Left cardiac atrium (tissue), 4 donors: ENCODE measurements at places on chromosomes 1 and 21. TPM values are rescaled to one million over a fixed set of nuclear protein-coding genes. Genes with fewer than 3 reads are reported as not detected.

- DNase-seq = no peak
These were observed 94.1 kb upstream of the CASZ1 start for GRCh38 chr1:10890491-10891071.

GRCh38 chr21:45805321-45805720 lies 161.8 kb downstream of the PCBP3 start:
- DNase-seq = no peak

DNA sequence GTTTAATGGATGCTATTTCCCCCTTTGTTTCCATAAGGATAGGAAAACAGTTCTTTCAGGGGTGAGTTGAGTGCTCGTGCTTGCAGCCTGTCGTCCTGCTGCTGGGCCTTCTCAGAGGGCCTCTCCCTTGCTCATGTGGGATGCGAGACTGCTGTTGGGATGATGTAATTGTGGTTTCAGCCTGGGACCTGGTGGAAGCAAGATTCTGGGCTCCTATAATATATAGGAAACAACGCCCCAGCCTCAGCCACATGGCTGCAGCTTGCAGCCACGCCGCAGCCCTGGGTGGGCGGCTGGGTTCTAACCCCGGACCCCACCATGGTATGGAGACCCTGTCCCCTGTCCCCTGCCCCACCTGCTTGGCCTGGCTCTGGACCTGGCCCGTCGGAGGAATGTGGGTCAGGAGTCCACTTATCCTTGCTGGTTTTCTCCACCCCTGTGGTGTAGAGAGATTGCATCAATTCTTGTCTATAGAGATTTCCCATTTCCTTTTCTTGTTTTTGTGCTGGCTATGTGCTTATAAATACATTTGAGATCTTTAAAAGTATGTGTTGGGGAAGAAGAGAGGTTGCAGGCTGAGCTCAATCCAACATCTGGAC lies 357.8 kb downstream of the SIPA1L2 start:
- no peak for DNase-seq

GRCh38 chr1:51002516-51002915 lies 32.5 kb downstream of the CDKN2C start:
- no peak for DNase-seq

GRCh38 chr1:169234780-169235179 lies 128.3 kb downstream of the ATP1B1 start:
- DNase-seq = no peak

DNA sequence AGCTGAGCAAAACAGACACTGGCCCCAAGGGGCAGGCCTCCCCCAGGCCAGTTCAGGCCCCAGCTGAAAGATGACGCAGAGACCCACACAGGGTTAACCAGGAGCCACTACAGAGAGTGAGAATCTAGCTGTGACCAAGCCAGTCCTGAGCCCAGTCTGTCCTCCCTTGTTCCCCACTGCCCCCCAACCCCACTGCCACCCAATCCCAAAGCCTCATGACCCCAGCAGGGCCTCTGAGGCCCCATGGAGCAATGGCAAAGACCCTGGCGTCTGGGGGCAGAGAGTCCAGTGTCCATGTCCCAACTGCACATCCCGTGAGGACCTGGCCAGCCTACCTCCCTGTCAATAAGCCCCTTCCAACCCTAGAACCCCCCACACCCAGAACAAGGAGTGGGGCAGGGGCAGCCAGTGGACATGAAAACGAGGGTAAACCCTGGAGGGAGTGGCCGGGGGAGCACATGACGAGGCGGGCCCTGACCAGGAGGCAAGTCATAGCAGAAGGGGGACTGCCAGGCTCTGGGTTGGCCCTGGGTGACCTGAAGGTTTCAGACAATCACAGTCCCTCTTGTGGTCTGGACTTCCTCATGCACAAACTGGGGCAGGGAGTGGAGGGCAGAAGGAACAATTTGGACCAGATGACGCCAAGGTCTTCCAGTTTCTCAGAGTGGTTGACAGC lies 100.5 kb downstream of the GLIS1 start:
- no peak for DNase-seq

DNA sequence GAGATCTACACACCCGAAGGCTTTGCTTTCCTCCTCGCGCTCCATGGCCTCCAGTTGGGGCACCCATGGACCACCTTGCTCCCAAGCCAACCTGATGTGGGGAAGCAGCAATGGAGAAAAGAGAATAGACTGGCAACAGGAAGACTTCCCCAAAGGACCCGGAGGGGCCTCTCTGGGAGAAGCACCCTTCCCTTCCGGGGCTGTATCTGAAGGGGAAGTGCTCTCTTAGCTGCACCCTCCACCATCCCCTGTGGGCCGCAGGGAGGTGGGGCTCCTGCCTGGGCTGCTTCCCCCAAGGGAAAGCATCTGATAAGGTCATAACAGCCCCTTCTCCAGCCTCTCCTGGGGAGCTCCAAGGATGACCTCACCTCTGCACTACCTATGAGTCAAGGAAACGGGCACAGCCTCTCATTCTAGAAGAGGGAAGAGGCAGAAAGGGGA lies 100.2 kb downstream of the RIPK4 start:
- DNase-seq = no peak

- no peak for DNase-seq
These were observed 32.1 kb downstream of the FAM151A start for GRCh38 chr1:54591127-54591756.

GRCh38 chr1:168613691-168614231 lies 37.4 kb downstream of the XCL1 start:
- peak; percentile 44 for DNase-seq

- DNase-seq = no peak
These were observed 732.6 kb upstream of the CHRM3 start for GRCh38 chr1:238653693-238654321.

DNA sequence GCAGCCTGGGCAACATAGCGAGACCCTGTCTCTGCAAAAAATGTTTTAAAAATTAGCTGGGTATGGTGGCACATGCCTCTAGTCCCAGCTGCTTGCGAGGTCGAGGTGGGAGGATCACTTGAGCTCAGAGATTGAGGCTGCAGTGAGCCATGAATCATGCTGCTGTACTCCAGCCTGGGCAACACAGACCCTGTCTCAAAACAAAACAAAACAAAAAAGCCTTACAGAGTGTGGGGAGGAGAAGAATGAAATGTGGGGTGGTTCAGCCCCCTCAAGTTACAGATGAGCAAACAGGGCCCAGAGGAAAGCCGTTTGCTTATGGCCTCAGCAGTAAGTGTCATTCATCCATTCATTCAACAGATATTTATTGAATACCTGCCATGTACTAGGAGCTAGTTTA lies 40.7 kb downstream of the RPS6KA1 start:
- no peak for DNase-seq

GRCh38 chr1:19071674-19072281 lies 115.3 kb upstream of the IFFO2 start:
- DNase-seq = no peak

DNA sequence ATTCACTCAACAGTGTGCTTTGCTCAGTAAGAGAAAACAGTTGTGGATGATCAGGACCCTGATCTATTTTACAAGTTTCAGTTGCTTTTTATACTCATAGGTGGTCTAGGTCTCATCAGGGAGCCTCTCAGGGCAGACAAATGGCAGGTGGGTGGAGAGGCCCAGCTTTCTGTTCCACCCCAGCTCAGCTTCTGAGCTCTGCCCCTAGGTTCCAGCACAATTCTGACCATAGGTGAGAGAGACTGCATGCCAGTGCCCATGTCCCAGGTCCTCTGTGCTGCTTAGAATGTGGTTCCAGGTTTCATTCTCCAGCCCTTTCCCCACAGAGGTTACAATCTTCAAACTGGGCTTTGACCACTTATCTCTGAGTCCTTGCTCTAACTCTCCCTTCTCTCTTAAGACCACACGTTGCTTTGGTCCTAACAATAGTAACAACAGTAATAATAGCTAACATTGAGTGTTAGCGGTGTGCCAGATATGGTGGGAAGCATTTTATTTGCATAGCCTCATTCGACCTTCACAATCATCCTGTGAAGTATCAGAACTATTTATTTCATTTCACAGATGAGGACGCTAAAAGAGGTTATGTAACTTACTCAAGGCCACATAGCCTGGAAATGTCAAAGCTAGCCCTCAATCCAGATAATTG lies 19.6 kb upstream of the DUSP10 start:
- no peak for DNase-seq

GRCh38 chr21:15437883-15438282 lies 291.9 kb upstream of the USP25 start:
- no peak for DNase-seq

DNA sequence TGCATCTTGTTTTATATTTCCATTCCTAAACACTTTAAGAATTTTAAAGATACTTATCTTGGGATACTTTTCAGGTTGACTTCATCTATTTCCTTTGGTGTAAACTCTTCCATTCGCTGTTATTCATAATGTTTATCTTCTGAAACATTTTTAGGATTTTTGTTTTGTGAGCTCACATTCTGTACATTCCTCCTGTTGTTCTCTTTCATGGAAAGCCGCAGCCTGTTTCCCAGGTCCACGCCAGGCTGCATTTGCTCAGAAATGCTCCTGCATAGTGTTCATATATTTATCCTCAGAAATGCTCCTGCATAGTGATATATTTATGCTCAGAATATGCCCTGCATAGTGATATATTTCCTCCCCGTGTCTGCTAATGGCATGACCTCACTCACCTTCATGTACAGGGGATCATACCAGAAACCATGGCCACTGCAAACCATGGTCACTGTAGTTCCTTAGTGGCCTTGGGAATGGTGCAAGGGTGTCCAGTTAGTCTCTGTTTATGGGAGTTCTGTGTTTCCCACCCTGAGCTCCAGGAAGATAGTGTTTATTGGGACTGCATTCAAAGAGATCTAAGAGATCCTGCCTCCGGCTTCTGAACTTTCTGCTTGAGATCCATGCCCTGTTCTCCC lies 153.9 kb upstream of the GREM2 start:
- DNase-seq = no peak

- no peak for DNase-seq
These were observed 10.3 kb upstream of the HMGCS2 start for GRCh38 chr1:119778886-119779560.

DNA sequence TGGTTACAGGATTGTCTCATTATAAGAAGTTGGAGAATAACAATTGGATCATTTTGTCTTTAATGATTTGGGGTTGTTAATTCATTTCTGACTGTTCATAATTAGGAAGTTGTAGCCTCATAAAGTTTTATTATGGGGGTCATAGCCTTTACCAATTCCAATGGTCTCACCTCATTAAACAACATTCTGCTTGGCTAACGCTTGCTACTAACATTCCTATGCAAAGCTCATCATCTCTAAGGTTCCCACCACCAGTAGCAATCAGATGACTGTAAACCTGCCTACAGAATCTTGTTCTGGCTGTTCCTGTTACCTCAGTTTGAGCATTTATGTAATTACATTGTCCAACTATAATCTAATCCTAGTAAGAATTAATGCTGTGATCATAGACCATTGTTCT lies 60.2 kb downstream of the ODF2L start:
- DNase-seq = no peak

DNA sequence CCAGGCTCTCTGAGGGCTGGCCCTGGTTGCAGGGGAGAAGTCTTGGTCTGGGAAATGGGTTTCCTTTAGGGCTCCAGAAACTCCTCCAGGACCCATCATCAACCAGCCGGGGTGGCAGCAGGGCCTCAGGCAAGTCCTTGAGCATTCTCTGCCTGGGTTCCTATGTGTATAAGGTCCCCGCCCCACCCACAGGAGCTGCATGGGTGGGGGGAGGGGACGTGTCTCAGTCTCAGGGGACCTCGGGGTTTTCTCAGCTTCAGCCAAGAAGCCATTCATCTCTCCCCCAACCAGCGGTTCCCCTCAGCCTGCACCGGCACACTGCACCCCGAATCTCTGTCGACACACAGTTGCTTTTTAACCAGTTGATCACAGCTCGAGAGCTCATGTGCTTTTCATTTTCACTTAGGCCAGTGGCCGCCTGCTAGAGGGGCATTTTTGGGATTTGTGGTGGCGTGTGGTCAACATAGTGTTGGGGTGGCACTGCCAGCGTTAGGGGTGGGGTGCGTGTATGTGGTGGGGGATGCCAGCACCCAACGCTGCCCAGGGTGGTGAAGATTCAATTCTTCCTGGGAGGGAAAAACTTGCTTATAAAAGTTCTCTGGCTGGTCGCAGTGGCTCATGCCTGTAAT lies 6.5 kb downstream of the RUNX3 start:
- DNase-seq = no peak

DNA sequence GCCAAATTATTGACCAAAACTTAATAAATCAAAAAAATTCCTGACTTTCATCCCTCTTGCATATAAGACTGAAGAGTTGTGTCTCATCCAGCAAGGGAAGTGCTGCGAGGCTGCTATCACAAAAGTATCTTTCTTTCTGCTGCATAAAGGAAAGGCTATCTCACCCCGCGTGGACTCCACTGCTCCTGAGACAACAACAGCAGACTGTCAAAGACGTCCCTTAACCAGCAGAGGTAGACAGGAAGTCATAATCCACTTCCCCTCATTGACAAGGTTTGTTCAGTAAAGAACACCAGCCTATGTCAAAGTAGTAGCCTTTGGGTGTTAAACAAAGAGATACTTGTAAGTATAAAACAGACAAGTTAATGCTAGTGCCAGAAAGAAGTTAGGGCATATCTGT lies 29.4 kb downstream of the VPS26C start:
- DNase-seq = no peak

DNA sequence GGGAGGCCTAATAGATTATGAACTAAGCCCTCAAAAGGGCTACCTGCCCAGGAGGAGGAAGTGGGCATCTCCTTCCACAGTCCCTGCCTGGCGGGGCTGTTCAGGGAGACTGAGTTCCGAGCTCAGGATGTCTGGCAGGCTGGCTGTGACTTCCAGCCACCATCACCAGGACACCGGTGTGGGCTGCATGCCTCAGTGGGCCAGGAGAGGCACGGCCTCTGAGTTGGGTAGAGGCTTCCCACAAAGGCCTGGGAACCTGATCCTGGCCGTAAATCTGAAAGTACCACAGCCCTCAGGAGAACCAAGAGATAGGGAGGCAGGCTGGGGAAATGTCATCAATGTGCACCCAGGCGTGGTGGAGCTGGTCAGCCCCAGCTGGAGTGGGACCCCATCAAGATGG lies 29.1 kb downstream of the NTPCR start:
- no peak for DNase-seq

DNA sequence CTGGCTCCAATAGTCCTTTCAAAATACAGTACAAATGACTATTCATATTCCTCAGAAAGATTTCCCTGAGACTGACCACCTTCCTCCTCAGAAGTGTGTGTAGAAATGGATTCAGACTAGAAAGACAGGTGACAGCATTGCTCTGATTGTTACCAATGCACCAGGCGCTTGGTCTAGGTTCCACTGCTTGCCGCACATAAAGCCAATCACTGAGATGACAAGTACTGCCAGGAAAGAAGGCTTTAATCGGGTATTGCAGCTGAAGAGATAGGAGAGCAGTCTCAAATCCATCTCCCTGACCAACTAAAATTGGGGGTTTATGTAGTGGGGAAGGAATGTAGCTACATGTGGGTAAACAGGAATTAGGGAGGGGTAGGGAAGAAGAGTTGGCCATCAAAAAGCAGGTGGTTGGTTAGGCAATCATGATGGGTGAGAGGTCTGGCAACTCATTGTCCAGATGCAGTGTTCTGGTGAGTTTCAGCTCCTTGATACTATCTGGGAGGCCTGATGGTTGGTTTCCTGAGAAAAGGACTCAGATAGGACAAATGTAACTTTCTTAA lies 98.0 kb downstream of the KCNH1 start:
- DNase-seq = no peak

Gene CTH
- 1.5 TPM for total RNA-seq

Gene ESPN
- 0.42 TPM for total RNA-seq

Gene SERTAD4
- 7.0 TPM for total RNA-seq

Gene PLA2G2C
- total RNA-seq = not detected
